ENCODE measurements at places on chromosomes 12 and 14.

- no peak for DNase-seq
These were observed 3.7 kb upstream of the SETD1B start for GRCh38 chr12:121799842-121800693.

- peak; percentile 76 for DNase-seq
These were observed 9.7 kb downstream of the CKB start for GRCh38 chr14:103512701-103513611.

DNA sequence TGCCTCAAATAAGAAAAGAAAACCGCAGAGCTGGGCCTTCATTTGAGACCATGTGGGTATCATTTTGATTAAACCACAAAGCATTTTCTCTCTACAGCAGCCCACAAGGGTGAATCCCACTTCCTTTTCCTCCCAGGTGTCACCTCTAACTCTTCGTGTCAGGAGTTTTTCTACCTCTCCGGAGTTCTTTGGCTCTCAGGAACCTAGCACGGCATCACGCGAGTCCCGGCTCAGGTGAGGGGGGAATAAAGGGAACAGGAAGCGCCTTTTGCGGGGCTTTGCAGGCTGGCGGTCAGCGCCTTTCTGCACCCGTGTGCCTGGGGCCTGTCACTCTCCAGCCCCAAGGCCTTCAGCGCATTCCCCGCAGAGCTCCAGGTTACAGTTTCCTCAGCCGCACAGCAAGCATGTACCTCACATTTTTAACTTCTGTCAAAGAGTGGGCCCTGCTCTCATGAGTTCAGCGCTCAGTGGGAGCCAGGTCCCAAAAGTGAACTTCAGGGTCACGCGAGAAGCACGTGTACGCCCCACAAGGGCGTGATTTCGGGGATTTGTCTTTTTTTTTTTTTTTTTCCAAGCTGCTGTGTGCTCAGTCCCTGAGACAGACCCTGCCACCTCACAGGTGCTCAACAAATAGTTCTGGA, 740 bp upstream of the PRPF40B start:
- no peak for DNase-seq

- no peak for DNase-seq
These were observed 888 bp upstream of the PPP1R12A start for GRCh38 chr12:79935624-79936345.

- no peak for DNase-seq
These were observed 168.1 kb upstream of the PARP11 start for GRCh38 chr12:4041187-4041885.

- DNase-seq: no peak
These were observed 72.3 kb downstream of the FRMD6 start for GRCh38 chr14:51723990-51724389.

GRCh38 chr14:75231320-75231719, 47.3 kb upstream of the FOS start:
- DNase-seq: no peak

- no peak for DNase-seq
These were observed 133.5 kb downstream of the CPNE8 start for GRCh38 chr12:38771871-38772270.

DNA sequence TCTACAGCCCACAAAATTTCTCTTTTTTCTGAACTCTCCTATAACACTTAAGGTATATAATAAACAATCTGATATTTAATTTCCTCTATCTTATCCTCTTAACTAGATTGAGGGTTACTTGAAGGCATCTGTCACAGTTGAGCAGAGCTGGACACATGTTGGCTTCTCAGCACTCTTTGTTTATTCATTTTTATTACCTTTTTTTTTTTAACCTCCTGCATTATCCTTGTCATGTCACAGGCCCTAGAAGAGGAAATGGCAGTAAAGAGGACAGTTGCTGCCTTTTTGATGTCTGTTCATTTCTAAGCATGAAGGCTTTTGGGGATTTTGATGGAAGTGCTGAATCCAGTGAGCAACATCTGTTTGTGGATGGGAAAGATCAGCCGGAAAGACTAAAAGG, 32.5 kb upstream of the EVL start:
- DNase-seq: no peak

DNA sequence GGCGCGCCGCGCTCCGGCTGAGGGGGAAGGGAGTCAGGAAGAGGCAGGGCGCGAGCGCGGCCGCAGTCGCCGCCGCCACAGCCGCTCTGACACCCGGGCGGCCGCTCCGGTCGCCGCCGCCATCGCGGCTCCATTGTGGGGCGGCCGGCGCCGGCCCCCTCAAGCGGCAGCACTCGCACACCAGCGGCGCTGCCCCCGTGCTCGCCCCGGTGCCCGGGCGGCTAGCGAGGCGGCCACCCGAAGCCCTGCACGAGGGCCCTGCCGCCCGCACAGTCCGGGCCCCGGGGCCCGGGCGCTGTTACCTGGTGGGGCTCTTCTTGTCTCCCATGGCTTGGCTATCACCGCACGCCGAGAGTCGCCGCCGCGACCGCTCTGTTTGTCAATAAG, 202 bp downstream of the YAF2 start:
- no peak for DNase-seq

DNA sequence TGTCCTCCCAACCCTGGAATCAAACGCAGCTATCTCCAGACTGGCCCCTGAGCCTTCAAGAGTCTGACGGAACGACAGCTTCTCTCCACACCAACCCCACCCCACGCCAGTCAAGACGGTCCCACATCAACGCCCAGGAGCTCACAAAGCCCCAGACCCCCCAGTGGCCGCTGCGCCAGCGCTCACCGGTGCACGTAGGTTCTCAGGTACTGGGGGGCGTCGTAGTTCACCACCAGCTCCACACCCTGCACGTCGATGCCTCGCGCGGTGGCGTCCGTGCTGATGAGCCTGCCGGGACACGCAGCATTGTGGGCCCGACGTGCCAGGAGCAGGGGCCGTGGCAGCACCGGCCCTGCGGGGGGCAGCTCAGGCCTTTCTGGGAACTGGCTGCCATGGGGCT, 4.2 kb downstream of the DDX51 start:
- DNase-seq: no peak

GRCh38 chr14:100679153-100679552, 47.5 kb upstream of the DLK1 start:
- DNase-seq: no peak

GRCh38 chr14:51578853-51579252, 72.9 kb upstream of the FRMD6 start:
- no peak for DNase-seq

DNA sequence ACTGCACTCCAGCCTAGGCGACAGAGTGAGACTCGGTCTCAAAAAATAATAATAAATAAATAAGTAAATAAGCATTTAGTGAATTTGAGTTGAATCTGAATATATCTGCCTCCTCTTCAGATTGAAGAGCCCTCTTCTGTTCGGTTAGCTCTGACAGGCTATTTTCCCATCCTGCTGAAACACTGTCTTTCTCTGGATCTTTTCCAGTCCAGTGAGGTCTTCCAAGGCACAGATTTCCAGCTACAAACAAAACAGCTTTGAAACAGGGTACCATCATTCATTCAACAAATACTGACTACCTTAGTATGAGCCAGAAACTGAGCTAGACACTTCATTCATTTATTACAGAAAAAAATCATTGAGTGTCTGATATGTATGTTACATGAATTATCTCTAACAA, 7.2 kb upstream of the SPRYD3 start:
- DNase-seq: no peak

DNA sequence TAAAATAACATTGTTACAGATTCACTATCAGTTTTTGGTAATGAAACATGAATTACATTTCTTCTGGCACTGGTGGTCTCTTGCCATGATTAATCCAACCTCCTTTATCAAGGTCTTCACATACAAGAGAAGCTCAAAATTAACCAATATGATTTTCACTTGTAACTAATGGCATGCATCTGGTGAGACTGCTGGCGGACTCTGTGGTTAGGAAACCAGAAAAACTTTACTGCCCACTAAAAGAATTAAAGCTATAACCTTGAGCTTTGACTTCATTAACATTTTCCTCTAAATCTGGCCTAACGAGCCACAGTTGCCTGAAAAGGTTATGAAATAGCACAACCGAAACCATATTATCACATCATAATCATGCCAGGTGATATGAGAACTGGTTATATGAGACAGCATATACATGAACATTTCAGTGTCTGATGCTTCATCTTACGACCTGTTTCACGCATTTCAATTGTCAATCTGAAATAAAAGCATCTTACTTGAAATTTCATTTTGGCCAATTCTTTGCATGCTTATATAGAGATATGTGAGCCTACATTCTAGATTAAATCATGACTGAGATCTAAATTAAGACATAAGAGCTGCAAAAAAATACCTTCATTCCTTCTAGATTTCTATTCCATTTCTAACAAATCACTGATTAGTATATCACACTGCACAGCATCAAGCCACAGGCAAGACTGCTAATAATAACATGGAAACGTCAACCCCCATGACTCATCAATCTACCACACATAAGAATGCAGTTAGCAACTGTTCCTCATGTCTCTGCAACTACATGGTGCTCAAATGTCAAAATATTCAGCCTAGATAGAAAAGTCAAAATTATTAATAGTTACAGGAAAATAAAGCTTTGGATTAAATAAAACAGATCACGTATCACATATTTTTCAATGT, 89.3 kb downstream of the OSBPL8 start:
- DNase-seq: peak; percentile 47

DNA sequence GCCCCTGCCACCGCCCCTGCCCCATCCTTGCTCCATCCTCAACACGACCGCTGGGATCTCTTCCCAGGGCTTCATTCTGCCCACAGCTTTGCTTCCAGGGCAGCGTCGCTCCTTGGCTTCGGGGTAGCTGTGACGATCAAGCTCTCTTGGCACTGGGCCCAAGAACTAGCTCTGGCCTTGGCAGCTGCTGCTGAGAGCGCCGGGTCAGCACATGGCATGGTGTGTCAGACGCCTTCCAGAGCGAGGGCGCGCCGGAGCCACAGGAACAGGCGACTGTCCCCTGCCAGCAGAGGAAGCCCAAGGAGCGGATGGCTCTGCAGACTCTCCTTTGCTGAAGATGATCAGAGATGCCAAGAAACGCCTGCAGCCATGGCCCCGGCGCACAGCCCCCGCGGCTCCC, 15.9 kb downstream of the RAB35 start:
- DNase-seq: no peak

DNA sequence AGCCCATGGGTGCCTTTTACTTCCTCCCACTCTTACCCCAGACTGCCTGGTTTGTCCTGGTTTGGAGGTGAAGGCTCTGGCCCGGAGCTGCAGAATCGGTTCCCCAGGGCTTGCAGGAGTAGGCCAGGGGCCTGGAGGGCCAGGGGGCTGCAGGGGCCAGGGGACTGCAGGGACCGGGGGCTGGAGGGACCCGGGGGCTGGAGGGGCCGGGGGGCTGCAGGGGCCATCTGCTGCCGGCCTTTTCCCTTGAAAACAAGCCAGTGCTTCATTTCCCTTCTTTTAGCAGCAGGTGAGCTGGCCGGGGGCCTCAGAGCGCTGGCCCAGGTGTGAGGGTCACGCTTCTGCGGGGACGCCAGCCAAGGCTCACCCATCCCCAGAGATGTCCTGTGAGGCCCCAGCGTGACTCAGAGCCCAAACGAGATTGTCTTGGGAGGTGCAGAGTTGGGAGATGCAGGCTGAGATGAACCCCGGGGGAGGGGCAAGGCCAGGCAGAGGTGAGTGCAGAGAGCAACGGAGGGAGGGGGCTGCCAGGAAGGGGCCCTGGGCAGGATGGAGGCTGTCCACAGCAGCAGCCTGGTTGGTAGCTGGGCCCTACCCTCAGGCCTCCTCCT, 154.9 kb downstream of the KIF26A start:
- DNase-seq: no peak

DNA sequence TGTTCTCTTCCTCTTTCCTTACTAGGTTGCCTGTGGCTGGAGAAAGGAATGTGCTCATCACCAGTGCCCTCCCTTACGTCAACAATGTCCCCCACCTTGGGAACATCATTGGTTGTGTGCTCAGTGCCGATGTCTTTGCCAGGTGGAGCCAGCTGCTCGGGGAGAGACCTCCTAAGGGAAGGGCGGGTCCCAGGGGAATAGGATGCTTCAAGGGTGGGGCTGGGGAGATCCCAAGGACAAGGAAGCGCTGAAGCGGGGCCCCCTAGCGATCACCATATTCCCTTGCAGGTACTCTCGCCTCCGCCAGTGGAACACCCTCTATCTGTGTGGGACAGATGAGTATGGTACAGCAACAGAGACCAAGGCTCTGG, 10.2 kb downstream of the MARS1 start:
- DNase-seq: no peak

- DNase-seq: no peak
These were observed 6.9 kb upstream of the KRT6A start for GRCh38 chr12:52499806-52500560.

DNA sequence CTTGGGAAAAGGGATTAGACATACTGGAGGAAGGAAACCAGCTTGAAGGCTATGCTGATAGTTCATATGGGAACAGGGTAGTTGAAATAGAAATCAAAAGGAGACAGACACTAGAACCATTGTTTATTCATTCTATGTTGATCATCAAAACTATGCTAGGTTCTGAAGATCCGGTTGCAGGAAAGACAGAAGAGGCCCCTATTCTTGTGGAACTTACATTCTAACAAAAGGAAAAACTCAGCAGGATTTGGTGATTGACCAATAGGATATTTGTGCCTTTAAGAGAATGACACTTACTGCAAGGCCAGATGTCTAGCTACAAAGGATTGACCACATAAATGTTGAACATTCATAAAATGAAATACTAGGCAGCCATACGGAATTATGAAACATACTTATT, 179.2 kb downstream of the AKAP6 start:
- no peak for DNase-seq

DNA sequence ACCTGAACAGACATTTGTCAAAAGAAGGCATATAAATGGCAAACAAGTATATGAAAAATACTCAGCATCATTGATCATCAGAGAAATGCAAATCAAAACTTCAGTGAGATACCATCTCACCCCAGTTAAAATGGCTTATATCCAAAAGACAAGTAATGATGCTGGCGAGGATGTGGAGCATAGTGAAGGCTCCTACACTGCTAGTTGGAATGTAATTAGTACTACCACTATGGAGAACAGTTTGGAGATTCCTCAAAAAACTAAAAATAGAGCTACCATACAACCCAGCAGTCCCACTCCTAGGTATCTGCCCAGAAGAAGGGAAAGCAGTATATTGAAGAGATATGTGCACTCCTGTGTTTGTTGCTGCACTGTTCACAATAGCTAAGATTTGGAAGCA, 146.1 kb downstream of the TGFB3 start:
- no peak for DNase-seq

DNA sequence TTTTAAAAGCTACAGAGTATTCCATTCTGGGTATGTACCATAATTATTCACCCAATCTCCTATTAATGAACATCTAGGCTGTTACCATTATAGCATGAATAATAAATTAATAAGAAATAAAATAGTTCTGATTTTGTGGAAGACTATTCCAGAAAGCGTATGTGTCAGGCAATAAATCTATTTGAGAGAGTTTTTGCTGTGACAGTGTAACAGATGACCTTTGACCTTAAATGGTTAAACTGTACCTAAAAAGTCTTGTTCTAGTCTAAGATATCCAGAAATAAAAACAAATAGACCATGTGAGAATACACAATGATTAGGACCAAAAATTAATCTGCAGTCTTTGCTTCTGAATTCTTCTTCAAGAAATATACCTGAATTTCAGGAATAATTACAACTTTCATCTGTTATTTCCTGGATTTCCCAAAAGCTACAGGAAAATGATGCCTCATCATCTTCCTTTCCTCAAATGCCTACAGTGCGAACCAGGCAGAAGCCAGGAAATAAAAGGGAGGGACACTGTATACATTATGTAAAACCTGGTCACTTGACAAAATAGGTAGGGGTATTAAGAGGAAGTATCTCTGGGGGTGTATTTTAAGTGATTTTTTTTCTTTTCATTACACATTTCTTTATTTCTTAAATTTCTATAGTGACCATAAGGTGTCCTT, 7.3 kb downstream of the TM7SF3 start:
- no peak for DNase-seq

GRCh38 chr12:4051596-4051995, 178.4 kb upstream of the PARP11 start:
- DNase-seq: no peak

- no peak for DNase-seq
These were observed 75.4 kb upstream of the PWP1 start for GRCh38 chr12:107610021-107610859.

Data from GM04503 (cell line).